NCI-H524 treated with DMSO at 0.1 percent for 48 hours (cell line): ENCODE measurements at places on chromosomes 7 and 10.

- no peak for DNase-seq
Observed at GRCh38 chr10:30284865-30285594, 64.0 kb downstream of the MTPAP start.

DNA sequence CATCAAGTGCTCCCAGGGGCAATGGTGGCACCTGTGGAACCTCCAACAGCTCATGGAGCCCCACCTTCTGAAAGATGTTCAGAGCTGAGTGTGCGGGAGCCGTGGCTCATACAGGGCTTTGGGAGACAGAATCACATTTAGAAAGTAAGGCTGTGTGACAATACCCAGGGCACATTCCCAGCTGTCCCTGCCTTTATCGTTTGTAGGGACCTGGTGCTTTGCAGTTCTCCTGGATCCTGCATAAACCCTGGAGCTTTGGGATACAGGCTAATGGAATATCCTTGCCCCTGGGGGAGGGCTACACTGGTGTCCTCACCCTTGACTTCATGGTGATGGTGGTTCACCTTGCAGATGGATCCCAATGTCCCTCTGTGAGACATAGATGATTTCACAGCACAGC lies 134.8 kb upstream of the LAMB4 start:
- DNase-seq: no peak

DNA sequence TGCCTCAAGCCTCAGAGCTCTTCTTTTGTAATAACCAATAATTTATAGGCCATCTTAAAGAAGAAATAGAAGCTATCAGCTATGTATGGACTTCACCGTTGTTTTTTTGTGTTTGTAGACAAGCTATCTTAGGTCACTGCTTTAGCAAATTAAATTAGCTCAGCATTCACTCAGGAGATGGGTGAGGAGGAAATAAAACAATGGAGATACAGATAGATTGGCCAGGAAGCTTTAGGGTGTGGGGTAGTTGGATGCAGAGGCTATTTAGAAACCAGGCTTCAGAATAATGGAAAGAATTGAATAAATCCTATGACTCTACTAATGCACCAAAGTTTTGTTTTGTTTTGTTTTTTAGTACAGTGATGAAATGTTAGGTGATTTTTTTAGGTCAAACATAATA lies 66.1 kb downstream of the MDFIC start:
- DNase-seq: no peak

DNA sequence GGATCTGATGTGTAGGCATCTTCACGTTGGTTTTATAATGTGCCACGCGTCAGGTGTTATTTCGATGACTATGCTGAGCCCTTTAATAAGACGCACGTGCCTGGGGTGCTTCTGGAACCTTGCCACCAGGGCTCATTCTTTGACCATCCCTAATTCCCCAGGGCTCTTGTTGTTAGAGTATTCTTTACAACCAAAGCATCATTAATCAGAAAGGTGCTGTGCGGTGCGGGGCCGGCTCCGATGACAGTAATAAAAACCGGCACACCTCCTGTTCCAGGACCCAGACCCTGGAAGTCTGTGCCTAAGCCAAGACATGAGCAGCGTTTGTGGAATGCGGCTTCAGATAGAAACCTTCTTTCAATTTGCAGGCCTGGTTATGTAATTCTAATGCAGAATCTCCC lies 58.4 kb downstream of the MGMT start:
- no peak for DNase-seq

GRCh38 chr10:80476685-80477084 lies 22.6 kb downstream of the TSPAN14 start:
- no peak for DNase-seq

GRCh38 chr7:50455658-50456057 lies 5.5 kb upstream of the FIGNL1 start:
- no peak for DNase-seq

DNA sequence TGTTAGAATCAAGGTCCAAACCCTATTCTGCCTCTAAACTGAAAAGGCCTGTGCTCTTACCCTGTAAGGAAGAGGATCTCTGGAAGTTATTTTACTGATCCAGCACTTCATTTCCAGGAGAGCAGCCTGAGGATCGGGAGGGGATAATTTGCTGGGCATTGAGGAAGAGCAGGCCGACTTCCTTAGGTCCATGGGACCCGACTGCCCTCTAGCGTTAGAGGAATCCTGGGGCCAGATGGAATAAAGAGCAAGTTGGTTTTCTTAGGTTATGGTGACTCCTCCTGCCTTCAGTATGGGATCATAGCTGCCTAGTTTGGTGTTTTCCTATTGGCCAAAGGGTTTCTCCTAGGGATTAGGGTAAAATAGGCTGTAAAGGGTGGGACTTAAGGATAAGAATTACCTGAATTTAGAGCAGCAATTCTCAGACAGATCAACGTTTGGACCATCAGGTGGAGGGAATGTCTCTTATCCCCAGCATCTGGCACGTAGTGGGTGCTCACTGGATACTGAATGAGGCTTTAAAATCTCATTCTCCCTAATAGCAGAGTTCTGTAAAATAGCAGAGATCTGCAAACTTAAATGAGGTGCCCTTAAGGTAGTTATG lies 40.0 kb upstream of the SORBS1 start:
- DNase-seq: peak; percentile 18

- DNase-seq: no peak
Observed at GRCh38 chr10:13308096-13308495, 8.2 kb upstream of the PHYH start.

- DNase-seq: no peak
Observed at GRCh38 chr7:95454438-95455045, 19.7 kb upstream of the PON2 start.

DNA sequence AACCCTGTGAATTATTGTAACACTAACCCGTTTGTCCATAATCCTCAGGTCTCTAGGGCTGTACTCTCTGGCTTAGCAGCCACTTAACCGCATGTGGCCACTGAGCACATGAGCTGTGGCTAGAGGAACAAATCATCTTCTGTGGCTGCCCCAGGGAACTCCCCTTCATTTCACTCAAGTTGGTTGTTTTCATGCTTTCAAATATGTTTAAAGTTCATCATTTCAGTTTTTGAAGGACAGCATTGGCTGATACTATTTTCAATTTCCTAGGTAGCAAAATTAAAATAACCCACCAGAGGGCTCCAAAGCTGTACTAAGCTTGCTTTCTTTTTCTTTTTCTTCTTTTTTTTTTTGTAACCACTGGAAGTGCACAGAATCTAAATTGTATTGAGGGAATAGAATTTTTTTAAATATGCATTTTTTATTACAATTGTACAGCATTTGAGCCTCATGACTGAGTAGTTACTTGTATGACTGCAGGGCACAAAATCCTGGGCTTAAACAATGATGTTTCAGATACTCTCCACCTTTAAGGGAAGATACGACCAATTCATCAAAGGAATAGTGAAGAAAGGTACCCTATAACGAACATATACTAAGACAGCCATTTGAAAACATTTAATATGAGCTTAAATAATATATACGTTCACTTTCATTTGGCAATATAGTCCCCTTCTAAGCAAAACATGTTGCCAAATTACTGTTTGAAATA lies 38.6 kb downstream of the MRC1 start:
- DNase-seq: peak; percentile 3

DNA sequence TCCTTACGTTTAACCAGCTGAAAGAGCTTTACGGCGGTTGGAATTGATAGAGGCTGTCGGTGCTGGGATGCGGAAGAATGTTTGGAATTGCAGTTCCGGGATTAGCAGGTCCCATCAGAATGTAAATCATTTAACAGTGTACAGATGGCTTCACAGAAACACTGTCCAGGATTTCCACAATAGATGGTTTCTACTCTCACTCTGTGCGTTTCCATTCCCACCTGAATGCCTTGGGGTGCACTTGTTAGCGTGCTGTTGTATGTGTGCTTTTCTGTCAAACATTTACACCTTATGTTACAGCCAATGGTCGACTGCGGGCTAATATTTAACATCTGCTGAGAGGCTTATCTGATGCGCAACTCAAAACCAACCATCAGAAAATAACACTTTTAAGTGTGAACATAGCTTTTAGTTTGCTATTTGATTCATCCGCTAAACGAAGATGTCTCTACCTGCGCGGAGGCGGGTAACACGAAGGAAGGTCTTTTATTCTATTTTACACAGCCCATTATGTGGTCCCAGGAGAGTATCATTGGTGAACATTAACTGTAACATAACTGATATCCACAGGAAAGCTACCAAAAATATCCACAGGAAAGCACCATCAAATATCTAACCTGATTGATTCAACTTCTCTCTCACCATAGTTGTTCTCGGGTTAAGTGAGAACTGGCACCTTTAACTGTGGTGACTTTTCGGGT lies 179.0 kb downstream of the PRPF18 start:
- no peak for DNase-seq

GRCh38 chr7:1897076-1897860 lies 227.2 kb downstream of the ELFN1 start:
- DNase-seq: no peak

GRCh38 chr7:126535176-126535575 lies 717.6 kb downstream of the GRM8 start:
- DNase-seq: no peak

- peak; percentile 55 for DNase-seq
Observed at GRCh38 chr7:29278337-29279069, 83.9 kb downstream of the CHN2 start.

DNA sequence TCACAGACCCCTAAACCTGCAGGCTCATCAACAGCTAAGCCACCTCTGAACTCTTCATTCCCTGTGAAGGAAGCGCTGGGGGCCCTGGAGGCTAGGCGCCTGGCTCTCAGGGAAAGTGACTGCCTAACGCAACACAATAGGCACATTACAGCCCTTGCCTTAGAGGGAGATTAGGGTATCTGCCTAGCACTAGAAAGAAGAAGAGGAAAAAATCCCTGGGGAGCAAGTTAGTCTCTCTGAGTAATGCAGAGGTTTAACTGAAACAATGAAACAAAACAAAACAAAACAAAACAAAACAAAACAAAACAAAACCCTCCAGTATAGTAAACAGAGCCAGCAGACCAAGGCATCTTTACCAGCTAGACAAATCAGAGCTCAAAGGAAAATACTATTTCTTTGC lies 2.6 kb downstream of the ZNF777 start:
- no peak for DNase-seq

DNA sequence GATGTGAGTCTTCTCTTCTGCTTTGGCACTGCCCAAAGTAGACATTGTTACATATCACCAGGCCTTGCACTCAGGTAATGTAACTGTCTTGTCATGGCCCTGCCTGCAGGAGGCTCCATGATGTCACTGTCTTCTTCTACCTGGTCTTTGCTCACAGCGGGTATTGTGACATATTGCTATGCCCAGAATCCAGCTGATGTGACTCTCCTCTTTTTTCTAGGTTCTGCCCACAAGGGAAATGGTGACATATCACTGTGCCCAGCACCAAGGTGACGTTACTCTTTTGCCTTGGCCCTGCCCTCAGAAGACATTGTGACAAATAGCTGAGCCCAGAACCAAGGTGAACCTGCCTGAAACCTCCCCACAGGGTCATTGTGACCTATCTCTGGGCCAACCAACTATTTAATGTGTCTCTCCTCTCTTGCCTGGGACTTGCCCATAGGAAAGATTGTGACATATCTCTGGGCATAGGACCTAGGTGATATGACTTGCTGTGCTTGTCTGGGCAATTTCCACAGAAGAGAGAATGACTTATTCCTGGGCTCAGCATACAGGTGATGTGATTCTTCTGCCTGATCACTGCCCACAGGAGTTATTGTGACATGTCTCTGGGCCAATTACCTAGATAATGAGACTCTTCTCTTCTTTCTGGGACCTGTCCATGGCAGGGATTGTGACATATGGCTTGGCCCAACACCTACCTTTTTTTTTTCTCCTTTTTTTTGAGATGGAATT lies 26.5 kb upstream of the ZNF107 start:
- DNase-seq: no peak
